ENCODE measurements at places on chromosomes 1 and 21.

DNA sequence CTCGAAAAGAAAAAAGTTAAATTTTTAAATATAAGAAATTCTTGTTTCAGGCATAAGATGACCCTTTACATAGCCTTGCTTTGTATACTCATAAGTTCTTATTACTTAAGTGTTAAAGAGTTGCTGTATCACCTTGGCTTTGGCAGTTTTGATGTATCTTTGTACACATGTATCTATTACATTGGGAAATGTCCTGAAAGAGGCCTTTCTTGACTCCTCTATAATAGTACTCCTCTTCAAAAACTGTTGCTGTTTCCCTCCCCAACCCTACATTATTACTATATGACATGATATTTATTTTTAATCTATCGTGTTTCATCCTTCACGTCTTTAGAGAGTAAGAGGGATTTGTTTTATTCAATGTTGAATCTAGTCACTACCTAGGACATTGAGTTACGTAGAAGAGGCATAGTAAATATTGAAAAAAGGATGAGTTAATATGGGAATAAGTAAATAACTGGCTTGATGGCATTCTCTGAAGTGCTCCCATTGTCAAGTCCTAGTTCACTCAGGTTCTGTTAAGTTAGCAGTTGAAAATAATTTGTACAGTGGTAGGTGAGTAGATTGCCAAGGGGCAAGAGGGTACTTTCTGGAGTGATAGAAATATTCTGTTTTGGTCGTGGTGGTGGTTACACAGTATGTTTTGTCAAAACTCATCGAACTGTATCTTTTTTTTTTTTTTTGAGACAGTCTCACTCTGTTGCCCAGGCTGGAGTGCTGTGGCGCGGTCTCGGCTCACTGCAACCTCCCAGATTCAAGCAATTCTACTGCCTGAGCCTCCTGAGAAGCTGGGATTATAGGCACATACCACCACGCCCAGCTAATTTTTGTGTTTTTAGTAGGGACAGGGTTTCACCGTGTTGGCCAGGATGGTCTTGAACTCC is 8.2 kb downstream of the THRAP3 start:
- no peak for DNase-seq

GRCh38 chr21:43899307-43900077 is 34.5 kb downstream of the AGPAT3 start:
- DNase-seq = no peak

- DNase-seq = no peak
Measured at GRCh38 chr21:44708866-44709425, 2.4 kb downstream of the TSPEAR start.

- DNase-seq = no peak
Measured at GRCh38 chr1:214698559-214698958, 95.6 kb downstream of the CENPF start.

DNA sequence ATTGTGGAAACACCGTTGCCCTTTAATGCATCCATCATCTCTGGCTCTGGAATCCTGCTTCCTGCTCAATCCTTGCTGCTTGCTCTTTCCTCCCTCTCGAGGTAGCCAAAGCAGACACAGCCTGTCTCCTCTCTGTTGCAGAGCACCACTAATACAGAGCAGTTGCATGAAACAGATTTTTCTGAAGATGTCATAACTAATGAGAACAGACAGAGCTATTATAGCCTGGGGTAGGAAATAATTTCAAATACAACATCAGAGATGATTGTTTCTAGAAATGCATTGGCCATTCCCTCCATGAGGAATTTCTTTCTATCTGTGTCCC is 23.3 kb upstream of the ACBD6 start:
- no peak for DNase-seq

- DNase-seq = no peak
Measured at GRCh38 chr1:219478811-219479210, 134.1 kb downstream of the ZC3H11B start.

GRCh38 chr1:236161230-236161629 is 18.9 kb downstream of the GPR137B start:
- no peak for DNase-seq

GRCh38 chr1:67604778-67605177 is 80.2 kb upstream of the GADD45A start:
- DNase-seq = no peak

DNA sequence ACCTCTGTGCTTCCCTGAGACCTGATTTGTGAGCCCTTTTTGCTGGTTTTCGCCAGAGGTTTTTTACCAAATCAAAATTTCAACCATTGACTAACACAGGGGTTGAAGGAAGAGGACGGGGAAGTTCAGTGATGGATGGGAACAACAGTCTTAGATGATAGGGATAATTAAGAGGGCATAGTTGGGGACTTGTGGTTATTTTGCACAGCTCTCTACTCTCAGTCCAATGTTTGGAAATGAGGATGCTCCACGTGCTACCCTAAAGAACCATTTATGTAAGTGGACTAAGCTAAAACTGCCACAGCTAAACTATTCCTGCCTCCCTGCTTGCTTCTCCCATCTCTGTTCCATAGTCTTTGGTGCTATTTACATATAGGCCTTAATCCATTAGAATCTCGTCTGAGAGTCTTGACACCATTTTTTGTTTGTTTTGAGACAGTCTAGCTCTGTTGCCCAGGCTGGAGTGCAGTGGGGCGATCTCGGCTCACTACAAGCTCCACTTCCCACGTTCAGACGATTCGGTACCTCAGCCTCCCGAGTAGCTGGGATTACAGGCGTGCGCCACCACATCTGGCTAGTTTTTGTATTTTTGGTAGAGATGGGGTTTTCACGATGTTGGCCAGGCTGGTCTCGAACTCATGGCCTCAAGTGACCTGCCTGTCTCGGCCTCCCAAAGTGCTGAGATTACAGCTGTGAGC is 684 bp upstream of the MCL1 start:
- no peak for DNase-seq

DNA sequence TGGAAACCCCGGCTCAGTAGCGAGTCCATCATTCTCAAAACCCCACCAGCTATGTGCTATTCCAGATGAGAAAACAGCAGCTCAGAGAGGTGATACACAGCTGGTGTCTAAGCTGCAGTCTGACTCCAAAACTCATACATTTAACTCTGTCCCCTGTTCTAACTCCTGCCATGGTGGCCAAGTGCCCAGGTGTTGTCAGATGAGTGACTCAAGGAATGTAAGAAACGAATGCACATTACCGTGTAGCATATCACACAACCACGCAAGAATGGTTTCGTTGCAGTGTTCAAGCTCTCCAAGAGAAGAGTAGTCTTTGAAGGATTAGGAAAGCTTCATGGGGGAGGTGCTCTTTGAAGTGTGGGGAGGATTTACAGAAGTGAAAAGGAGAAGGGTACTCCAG is 4.7 kb upstream of the XKR8 start:
- no peak for DNase-seq

- no peak for DNase-seq
Measured at GRCh38 chr1:12032161-12032621, 12.9 kb downstream of the MIIP start.
